ENCODE measurements at places on chromosomes 11 and 22.

DNA sequence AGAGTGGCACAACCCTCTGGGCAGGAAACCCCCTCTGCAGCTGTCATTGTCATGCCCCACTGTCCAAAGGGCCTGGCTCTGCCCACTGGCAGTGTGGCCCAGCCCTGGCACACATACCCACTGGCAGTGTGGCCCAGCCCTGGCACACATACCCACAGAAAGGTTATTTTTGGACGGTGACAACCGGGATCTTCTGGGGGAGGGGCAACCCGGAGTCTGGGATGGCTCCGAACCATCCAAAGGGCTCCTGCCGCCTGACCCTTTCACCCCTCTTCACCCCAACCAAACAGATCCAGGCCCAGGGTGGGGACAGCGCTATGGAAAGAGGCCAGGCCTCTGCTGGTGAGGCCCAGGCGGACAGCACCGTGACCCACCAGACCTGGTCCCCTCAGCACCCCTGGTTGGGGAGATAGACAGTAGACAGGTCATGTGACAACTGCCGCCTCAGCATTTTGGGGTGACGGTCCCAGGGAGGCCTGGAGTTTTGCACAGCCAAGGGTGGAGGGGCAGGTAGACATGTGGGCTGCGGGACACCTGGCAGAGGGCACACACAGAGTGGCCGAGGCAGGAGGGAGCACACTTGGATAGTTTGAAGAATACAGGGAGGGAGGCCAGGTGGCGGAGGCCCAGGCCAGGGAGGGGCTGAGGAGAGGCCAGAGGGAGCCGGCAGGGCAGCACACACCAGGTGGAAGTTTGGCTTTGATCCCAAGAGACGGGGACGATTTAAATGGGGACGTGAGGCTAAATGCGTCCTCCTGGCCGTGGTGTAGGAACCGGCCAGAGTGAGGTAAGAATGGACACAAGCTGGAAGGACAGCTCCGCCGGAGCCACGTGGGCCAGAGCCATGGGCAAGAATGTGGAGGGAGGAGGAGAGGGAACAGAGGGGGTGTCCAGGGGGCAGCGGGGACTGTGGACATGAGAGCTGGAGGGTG, 2.9 kb downstream of the MAPK12 start:
- no peak for DNase-seq

- DNase-seq: no peak
Measured at GRCh38 chr11:93118276-93118675, 79.5 kb downstream of the SLC36A4 start.

- no peak for DNase-seq
Measured at GRCh38 chr22:39114112-39114511, 17.1 kb downstream of the APOBEC3H start.

- DNase-seq: no peak
Measured at GRCh38 chr11:36361901-36362391, 65.9 kb downstream of the PRR5L start.

GRCh38 chr11:705646-706438, at the start of gene EPS8L2:
Gene EPS8L2 (plus strand): TSS chr11:706231. CDS start chr11:709408, 3,177 bp downstream.
- DNase-seq: no peak

- no peak for DNase-seq
Measured at GRCh38 chr22:17882727-17883126, 108.5 kb upstream of the BID start.

DNA sequence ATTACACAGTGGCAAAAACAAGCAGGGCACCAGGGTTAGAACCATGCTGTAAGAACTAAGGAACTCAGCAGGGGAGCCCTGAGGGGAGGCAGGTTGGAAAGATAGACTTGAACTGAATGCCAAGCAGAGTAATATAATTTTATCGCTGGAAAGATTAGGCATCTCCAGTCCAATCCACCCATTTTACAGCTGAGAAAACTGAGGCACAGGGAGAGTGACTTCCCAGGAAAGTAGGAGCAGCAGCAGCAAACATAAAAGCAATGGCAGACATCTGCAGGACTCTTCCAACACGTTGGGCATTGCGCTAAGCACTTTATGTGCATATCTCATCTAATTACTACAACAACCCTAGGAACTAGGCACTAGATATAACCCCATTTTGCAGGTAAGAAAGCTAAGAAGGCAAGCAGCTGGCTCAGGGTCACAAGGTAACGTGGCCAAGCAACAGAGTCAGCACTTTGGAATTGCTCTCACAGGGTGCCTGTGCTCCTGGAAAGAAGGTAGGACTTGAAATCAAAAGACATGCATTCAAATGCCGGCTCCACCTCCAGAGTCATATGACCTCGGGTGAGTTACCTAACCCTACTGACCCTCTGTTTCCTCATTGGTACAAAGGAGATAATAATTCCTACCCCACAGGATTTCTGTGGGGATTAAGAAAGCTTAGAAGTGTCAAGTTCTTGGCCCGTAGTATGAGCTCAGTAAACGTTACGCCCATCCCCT, 215.3 kb downstream of the BARX2 start:
- DNase-seq: no peak

GRCh38 chr11:110463153-110463552, 33.4 kb downstream of the FDX1 start:
- no peak for DNase-seq

GRCh38 chr11:66546966-66547661, 411 bp downstream of the ACTN3 start:
- DNase-seq: no peak

DNA sequence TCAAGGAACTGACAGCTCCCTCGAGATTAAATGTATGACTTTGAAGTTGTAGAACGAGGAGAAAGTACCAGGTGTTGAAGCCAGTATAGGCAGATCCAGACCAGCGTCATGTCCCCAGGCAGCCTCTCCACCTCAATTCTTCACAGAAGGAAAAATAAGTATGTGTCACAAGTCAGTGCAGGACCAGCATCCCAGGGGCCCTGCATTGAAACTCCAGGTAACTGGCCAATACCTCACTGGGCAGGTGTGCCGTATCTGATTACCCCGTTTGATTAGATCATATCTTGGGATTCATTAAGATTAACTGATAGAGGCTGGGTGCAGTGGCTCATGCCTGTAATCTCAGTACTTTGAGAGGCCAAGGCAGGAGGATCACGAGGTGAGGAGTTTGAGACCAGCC, 466.7 kb upstream of the B3GAT1 start:
- DNase-seq: no peak

- DNase-seq: no peak
Measured at GRCh38 chr22:50045211-50046018, 12.7 kb downstream of the TTLL8 start.

DNA sequence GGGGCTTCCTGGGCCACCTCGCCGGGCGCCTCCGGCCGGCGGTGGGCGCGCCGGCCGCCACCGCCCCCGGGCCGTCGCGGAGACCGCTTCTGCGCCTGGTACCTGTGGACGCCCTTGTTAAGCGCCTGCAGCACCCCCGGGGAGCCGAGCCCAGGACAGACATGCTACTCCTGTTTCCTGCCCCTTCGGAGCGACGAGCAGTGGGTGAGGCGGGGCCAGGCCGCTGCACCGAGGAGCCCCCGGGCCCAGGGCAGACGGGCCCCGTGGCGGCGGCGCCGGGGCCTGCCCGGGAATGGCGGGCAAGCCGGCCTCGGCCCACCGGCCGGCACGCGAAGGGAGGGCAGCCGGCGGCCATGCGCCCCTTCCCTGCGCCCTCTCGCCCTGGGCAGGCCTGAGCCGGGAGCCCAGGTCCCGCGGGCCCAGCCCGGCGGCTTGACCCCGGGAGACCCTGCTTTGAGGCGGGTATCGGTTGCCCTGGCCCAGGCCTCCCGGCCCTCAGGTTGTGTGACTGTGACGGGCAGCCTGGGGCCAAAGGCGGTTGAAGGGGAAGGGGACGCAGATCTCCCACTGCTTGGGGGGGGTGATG, 789 bp upstream of the KDM2A start:
- peak; percentile 42 for DNase-seq

DNA sequence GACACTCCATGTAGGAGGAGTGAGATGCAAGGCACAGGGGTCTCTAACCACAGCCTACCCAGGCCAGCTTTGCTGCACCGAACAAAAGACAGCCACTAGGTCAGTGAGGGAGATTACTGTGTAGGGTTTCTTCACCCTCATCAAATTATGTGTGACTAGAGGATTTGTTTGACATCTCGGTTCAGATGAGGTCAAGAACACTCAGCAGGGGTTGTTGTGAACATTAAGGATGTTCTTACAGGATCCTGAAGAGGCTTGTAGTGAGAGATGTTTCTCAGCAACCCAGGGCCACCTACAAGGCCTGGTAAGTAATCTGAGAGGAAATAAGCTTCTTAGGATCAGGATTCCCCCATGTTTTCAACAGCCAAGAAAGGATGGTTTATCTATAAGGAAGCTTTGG, 202.1 kb downstream of the NXPE2 start:
- DNase-seq: no peak

- no peak for DNase-seq
Measured at GRCh38 chr11:32348502-32348901, 86.8 kb downstream of the WT1 start.

- peak; percentile 71 for DNase-seq
Measured at GRCh38 chr11:35083431-35084238, 55.3 kb upstream of the CD44 start.

GRCh38 chr22:46905834-46906233, 143.4 kb downstream of the TBC1D22A start:
- DNase-seq: no peak

DNA sequence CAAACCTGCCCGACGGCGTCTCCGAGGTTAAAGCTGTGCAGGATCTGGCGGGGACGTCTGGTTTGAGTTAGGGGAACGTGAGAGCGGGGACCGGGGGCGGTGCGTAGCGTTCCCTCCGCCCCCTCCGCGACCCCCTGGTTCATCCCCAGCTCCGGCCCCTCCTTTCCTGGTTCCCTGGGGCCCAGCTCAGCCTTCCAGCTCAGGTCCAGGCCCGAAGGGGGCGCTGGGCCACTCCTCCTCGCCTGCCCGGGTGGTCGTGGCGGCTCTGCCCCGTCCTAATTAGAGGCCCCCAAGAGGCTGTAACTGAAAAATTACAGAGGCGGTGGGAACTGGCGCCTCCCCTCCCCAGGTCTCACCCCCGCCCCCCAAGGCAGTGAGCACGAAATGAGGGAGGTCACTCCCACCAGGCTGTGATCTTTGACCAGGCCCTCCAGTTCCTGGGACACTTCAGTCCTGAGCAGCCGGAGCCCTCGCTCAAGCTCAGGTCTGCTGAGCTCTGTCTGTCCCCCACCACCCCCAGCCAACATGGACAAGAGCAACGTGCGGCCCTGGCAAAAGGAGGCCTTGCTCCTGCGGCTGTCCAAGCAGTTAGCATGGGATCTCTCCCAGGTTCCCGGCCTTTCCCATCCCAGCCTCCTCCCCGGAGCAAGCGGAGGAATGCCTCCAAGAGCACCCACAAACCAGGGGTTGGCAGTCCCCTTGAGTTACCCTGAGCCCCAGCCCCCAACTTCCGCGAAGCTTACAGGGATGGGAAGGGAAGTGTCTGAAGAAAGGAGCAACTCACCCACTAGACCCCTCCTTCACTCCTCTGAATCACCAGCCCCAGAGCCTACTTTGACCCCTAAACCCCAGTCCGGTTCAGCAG, 3.3 kb downstream of the CD248 start:
- no peak for DNase-seq

GRCh38 chr11:119594639-119595249, 134.3 kb downstream of the NECTIN1 start:
- DNase-seq: no peak

DNA sequence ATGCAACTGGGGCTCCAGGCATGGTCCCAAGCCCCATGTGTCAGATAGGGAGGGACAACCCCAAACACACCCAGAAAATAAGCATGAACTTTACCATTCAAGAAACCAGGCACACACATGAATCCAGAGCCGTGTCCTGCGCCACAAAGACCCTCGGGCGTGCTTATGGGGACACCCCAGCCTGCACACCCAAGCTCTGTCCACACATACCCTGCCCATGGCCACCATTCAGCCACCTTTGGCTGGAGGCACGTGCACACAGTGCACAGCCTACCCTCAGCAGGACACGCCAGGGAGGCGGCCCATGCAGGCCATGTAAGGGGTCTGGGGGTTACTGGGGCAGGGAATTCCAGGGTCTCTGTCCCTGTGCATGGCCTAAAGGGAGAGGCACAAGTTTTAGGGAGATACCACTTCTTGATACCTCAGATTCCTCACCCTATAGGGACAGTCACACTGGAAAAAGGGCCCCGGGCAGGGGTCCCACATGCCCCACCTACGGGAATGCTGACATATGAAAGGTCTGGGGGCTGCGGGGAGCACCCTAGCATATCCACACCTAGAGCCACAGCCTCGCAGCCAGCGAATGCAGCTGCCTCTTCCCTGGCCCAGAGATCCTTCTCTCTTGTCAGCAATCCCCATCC, 20.6 kb downstream of the PACSIN2 start:
- DNase-seq: no peak

DNA sequence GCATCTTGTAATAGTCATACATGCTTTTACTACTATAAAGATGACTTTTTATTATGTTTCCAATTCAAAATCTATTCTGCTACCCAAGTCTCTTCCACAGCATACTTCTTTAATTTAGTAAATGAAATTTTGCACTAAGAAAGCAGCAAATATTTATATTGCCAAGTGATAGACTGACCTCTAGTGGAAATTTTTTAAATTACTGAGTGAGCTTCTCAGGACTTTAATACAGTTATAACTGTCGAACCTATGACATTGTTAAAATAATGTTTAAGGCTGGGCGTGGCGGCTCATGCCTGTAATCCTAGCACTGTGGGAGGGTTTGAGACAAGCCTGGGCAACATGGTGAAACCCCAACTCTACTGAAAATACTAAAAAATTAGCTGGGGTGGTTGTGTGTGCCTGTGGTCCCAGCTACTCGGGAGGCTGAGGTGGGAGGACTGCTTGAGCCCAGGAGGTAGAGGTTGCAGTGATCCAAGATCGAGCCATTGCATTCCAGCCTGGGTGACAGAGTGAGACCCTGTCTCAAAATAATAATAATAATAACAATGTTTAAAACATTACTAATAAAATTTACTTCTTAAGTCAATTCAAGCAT, 27.3 kb downstream of the STK33 start:
- DNase-seq: no peak

GRCh38 chr11:108912581-108912980, 247.7 kb downstream of the DDX10 start:
- no peak for DNase-seq

GRCh38 chr11:27348340-27348873, 14.6 kb downstream of the CCDC34 start:
- no peak for DNase-seq

- no peak for DNase-seq
Measured at GRCh38 chr11:106286881-106287504, 209.5 kb downstream of the AASDHPPT start.

GRCh38 chr11:85123752-85124231, 503.4 kb downstream of the DLG2 start:
- DNase-seq: no peak

DNA sequence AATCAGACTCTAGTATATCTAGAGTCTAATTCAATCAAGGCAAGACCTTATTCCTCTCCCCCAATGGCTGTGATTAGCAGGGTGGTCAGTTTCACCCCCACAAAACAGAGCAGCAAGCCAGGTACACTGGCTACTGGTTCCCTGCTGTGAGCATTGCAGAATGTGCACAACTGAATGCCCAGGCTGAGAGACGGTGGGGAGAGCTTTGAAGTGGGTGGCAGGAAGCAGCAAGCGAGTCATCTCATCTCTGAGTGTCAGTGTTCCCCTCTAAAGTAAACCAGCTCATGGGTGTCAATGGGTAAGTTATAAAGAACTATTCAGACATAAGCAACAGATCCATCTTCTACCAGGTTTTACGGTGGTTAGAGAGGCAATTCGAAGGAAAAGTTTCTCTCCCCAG, 37.6 kb downstream of the GAB4 start:
- DNase-seq: no peak
